ENCODE measurements at places on chromosomes 3 and 15.
A peak's percentile ranks its signal among the peaks of the same experiment; 100 is the strongest.

GRCh38 chr3:15563190-15563589, 38.2 kb downstream of the HACL1 start:
- DNase-seq: no peak

GRCh38 chr15:35181538-35181937, 96.4 kb upstream of the NANOGP8 start:
- no peak for DNase-seq

DNA sequence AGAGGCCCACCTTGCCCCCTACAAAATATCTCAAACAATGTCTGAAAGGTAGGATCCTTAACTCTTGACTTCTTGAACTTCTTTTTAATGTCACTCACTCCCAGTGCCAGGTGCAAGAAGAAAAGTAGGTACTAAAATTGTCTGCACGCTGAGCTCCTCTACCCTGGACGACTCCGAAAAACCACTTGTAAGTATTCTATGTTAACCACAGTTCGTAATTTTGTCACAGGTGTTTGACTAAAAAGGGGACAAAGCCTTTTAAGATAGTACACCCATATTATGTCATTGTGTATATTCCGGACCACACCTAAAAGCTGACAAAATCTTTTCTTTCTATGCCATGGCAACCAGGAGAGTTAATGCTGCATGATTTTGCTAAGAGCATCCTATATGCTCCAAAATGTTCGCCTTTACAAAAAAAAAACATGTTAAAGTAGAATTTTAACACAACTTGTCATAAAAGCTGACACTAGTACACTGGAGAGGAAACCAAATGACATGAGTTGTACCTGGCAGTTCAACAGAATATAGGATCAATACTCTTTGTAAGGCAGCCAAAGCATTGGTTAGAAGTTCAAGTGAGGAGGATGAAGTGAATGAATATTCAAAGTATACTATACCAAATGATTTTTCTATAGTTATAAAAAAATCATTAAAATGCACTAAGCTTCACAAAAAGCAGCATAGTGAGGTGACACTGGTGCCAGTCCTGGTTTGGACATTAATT, 210.5 kb downstream of the FOXP1 start:
- no peak for DNase-seq

- DNase-seq: no peak
Measured at GRCh38 chr15:69887009-69887408, 210.7 kb downstream of the TLE3 start.

DNA sequence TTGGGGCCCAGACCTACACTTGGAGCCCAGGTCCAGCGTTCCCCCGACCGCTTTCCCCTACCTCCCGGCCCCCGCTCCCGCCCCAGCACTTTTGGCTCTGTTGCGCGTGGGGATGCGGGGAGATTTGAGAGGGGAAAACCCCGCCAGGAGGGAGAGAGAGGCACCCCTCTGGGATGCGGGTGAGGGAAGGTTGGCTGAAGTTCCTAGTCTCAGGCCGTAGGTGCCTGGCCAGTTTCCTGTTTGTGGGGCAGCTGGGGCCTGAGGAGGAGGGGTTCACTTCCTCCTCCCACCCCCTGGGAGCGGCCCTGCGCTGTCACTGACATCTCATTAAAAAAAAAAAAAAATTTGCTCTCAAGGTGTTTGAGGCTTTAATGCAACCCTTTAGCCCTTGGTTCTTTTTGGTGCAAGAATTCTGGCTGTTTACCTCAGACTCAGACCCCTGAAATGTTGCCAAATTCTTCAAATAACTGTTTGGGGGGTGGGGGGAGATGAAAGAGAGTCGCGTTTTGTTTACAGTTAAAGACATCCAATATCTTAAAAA, 2.6 kb downstream of the FAM43A start:
- DNase-seq: peak; percentile 24

GRCh38 chr3:49530231-49530630, 24.0 kb upstream of the BSN start:
- no peak for DNase-seq

DNA sequence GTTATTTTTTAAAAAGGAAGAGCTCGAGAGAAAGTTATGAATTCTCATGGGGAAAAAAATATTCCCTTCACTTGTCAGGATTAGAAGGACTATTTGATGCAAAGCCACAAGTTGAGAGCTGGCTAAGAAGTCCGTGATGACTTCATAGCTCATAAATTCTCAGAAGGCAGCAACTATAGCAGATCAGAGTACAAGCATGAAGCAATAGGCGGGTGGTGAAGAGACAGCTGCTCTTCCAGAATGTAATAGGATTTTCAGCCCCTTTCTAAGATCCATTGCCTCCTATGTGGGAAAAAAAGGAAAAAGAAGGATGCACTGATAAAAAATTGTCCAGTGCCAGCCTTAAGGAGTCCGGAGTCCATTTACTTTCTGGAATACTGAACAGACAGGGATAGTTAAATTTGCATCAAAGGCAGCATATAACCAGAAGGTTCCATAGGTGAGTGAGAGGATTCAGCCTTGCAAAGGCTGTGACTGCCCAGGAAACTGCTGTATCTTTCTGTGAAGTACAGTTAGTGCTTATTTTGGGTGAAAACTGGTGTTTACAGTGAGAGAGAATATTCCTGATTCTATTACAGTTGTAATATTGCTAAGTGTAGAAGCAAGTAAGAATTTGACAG, 929.5 kb upstream of the ALCAM start:
- no peak for DNase-seq

GRCh38 chr3:36918050-36918449, 26.8 kb downstream of the TRANK1 start:
- DNase-seq: no peak

- no peak for DNase-seq
Measured at GRCh38 chr3:69880069-69880640, 119.4 kb upstream of the SAMMSON start.

- DNase-seq: no peak
Measured at GRCh38 chr3:156433910-156434309, 121.0 kb downstream of the SSR3 start.

GRCh38 chr3:45555666-45556065, 38.9 kb upstream of the LIMD1 start:
- DNase-seq: no peak

DNA sequence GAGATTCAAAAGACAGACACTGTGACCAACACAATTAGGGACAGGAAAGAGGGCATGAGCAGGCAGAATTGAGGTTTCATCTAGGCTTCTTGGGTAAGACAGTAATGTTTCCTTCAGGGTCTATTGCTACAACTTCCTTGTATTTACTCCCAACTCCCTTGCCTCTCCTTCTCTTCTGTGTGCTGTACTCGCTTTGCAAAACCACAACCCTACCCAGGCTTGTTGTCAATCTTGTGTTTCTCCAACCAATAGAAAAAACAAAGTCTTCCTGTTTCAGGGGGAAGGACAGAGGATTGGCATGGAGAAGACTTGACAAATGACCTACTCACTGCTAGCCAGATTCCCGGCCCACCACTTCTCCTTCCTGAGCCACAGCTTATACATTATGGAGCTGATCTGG, 36.3 kb upstream of the MASP1 start:
- DNase-seq: no peak

DNA sequence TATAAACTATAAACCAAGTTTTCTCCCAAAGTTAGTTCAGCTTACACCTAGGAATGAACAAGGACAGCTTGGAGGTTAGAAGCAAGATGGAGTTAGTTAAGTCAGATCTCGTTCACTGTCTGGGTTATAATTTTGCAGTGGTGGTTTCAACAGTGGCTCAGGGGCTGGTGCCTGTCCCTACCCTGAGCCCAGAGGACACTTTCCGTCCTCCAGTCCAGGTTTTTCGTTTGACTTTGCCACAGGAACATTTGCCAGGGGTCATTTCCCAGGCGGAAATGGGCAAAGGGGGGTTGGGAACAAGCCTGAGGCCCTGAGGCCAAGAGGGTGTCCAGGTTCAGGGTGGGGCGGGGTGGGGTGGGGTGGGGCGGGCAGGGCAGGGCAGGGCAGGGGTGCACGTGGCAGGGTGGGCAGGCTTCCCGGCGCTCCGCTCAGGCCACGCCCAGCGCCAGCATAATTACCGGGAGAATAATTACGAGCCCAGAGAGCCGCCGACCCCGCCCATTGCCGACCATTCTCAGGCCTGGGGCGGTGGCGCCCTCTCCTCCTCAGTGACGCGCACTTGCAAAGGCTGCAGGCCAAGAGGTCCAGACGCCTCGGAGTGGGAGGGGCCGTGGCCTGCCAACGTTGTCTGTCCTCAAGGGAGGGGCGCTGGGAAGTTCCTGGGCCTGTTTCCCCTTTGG, 70.4 kb downstream of the KLF13 start:
- DNase-seq: no peak

GRCh38 chr3:100759950-100760349, 50.7 kb downstream of the TFG start:
- DNase-seq: no peak

DNA sequence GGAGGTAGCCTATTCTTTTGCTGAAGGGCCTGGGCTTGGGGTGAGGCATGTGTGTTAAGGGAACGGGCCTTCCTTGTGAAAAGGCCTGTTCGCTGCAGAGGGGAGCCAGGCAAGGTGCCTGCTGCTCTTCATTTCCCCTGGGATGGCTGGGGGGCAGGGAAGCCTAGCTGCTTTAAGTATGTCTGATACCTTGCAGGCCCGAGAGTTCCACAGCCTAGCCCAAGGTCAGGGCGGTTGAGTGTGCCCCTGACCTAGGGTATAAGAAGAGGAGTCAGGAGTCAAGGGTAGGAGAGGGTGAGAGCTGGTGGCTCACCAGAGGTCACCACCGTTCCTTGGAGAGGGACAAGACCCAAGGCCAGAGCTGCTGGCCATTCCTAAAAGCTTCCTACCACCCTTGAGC, 46.6 kb downstream of the UMPS start:
- DNase-seq: no peak

DNA sequence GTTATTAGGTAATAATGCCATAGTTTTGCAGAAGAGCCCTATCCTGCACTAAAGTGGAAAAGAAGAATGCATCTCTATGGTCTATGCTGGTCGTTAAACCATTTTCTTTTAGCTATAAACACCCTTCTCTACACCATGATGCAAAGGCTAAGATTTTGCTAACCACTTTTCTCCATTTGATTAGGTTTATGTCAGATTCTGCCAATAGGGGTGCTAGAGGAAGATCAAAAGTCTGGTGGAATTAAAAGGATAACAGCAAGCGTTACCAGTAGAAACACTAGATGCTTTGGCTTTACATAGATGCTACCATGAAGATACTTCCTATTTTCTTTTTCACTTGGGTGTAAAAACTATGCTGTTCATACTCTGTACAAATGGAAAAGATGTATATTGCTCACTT, 669.8 kb upstream of the ARPP21 start:
- DNase-seq: no peak

DNA sequence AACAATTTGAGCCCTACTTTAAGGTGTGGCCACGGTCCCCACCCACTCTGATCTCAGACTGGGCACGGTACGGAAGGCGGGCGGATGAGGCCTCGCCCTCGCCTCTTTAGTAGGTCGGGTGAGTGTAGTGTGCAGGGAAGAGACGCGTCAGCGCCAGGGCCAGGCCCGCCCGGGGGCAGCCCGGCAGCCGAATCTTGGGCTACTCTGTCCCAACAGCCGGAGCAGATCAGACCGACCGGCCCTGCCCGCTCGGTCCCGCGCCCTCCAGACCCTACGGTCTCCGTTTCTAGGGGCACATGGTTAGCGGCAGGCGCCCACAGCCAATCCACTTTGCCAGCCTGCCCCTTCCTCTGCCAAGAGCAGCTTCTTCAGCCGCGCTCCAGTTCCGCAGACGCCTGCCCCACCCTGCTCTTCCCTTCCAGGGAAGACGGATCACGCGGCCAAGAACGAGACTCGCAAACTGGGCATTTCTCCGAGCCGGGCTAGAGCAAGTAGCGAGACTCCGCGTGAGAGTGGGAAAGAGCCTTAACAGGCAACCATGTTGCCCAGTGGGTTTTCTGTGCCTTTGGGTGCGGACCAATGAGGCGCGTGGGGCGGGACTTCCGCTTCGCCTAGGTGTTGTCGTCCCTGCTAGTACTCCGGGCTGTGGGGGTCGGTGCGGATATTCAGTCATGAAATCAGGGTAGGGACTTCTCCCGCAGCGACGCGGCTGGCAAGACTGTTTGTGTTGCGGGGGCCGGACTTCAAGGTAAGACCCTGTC, at the start of gene RNF13:
TSS of gene RNF13 (plus strand) at position 610 of the 761 bp plus-strand sequence. CDS start 32,812 bp downstream, outside the sequence.
- peak; percentile 90 for DNase-seq

DNA sequence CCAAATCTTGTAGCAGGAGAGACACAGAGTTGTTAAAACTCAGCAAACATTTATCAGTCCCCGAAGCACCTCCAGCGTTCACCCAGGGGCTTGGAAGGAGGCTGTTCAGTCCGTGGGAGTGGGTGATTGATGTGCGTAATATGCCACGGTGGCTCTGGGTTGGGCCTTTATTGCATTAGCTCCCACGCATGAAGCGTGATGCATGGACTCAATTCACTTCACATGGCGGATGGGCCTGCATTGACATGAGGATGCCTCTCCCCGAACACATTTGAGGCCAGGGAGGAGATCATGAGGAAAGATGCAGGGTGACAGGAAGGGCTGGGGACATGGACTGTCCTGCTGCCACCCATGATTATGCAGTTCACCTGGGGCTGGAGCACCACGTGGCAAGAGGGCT, 126.5 kb downstream of the FAM43A start:
- no peak for DNase-seq

DNA sequence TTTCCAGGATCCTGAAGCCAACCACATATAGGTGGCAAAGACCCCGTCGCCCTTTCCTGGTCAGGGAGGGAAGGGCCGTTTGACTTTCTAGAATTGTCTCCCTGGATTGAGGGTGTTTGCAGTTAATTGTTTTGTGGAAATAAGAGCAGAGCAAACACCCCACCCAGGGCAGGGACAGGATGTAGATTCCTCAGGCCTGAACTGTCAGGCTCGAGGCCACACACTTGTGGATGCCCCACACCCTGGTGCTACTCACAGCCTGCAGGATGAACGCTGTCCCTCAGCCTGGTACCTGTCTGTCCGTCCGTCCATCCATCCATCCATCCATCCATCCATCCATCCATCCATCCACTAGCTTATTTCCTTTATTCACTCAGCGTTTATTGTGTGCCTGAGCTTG, 29.9 kb upstream of the FLNB start:
- DNase-seq: no peak

DNA sequence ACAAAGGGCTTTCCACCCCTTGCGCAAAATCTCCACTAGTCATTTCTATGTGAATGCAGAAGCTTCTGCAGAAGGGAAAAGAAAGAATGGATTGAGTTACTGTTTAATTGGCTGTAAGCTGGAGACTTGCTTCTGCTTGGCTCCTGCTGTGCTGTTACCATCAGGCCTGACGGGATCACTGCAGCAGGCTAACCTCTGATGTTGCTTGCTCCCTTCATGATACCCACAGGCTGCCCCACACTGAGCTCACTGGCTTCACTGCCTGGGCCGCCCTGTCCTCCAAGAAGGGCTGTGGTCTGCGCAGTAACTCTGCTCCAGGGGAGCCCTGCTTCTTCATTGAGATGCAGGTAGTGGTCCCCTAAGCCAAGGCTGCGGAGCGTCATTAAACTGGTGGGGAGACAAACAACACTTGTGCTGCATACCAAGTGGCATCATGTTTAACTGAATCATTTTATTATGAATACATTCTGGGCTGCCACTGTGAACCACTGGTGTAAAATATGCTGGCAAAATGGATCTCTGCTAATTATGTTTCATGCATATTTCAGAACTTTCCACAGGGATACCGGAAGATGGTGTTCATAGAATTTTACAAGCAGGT, 78.6 kb downstream of the WDR49 start:
- DNase-seq: no peak
